ENCODE measurements at places on chromosomes 16 and 17.
A peak's percentile ranks its signal among the peaks of the same experiment; 100 is the strongest.

- no peak for DNase-seq
These were observed 98.3 kb upstream of the CIBAR2 start for GRCh38 chr16:85210423-85211169.

GRCh38 chr16:27450196-27450549 is 48.2 kb downstream of the IL21R start:
- no peak for DNase-seq

DNA sequence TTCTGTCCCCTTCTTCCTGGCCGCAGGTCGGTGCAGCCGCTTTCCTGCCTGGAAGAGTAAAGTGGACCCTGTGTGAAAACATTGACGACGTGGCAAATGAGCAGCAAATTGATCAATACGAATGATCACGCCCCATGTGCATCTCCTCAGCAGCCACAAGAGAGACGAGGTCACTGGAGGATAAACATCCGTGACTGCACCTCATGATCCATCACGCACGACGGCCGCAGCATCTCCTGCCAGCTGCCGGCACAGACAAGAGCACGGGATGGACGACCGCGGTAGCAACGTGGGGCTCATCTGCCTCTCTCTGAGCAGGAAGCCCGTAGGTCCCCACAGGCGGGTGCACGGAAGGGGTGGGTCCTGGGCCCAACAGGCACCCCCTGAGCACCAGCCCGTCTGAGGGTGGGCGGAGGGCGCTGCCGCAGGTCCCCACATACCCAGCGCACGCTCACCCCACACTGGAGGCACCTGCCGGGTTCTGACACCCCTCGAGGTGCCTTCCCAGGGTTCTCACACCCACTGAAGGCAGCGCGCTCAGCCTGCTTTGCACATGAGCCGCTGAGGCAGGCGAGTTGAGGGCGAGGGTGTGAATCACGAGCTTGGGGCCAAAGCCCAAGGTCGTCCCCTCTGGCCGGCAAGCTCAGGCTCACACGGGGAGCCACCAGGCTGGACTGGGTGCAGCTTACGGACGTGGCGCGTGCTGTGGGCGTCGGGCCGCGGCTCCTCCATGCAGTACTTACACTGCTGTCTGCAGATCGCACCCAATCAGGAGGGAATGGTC is 12.3 kb upstream of the CDH15 start:
- no peak for DNase-seq

DNA sequence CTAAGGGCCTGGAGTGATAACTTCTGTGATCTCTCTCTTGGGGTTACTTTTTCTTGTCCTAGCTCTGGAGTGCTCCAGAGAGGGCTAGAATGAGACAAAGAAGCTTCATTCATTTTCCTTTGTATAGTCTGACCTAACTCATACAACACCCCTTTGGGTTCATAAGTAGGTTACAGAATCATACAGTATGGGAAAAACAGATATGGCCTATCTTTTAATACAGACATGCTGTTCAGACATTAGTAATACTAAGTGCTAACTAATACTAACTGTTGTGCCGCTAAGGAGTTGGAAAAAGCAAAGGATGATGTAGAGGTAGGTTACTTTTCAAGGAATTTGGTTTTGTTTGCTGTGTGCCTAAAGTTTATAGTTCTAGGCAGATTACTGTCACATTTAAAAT is 84.7 kb downstream of the NLK start:
- DNase-seq: no peak

DNA sequence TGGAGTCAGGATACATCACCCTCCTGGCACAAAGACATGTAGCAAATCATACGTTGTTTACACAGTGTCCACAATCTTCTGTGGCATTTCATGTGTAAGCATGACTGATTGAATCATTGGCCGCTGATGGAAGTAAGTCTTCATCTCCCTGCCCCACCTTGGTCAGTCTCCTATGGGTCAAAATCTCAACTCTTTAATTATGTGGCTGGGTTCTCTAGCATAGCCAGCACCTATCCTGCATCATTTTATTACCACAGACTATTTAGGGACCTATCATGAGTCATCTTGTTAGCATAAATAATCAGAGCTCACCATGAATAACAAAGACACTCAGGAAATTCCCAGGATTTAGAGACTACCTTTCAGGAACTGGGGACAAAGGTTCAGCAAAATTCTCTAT is 15.9 kb downstream of the TANC2 start:
- DNase-seq: no peak

GRCh38 chr17:18089613-18090012 is 1.9 kb downstream of the DRG2 start:
- no peak for DNase-seq

DNA sequence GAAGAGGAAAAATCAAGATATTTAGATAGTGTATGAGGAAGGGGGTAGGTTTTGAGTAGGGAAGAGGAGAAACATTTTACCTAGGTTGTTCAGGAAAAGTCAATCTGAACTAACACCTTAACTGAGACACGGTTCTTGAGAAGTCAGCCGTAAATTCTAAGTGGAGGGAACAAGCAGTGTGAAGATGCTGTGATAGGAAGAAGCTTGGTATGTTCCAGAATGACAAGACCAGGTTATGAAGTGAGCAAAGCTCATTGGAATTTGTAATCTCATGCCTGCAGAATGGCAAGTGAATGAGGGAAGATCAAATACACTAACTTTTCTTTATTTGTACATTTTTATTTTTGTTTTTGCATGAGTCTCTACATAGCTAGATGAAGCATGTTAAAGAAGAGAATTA is 307.6 kb downstream of the ZFHX3 start:
- no peak for DNase-seq

DNA sequence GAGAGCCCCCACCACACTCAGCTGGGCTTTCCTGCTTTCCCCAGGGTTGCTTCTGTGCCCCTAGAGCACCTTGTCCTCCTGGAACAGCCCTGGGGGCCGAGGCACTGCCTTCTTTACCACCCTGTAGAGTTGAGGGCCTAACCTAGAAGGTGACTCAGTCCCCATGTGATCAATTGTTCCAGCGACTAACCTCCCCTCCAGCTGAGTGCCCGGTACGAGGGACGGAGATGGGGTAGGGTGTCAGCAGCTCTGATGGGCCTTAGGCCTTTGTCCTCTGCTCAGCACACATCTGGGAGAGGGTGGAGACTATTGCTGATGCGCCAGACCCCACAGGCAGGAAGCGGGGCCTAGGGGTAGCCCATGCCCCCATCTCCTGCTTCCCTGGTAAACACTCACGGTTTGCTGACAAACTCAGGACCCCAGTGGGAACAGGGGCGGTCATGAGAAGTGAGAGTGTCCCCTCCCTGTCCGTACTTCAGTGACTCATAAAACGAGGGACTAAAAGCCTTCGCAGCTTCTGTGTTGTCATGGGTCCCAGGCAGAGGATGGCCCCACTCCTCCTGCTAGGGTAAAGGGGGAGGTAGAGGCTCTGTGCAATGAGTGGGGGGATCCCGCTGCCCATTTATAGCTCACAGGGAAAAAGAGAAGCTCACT is 33.1 kb downstream of the NECAB2 start:
- no peak for DNase-seq

GRCh38 chr16:31108794-31109558 is 790 bp downstream of the BCKDK start:
- DNase-seq: no peak

GRCh38 chr16:66894948-66895688 is 14.8 kb downstream of the PDP2 start:
- peak; percentile 52 for DNase-seq

GRCh38 chr17:79340333-79341221 is 266.0 kb downstream of the ENGASE start:
- DNase-seq: no peak

GRCh38 chr17:79950306-79950705 is 85.4 kb downstream of the TBC1D16 start:
- no peak for DNase-seq

DNA sequence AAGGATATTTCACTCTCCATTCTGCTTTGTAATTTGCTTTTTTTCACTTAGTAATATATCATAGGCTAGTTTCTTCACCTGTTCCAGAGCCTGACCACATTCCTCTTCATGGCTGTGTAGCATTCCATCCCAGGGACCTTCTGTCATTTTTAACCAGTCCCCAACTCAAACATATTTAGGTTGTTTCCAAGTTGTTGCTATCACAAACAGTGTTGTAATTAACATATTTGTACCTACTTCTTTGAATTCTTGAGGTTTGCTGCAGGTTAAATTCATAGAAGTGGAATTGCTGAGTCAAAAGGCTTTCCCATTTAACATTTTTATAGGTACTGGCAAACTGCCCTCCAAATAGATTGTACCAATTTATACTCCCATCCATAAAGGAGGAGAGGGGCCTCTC is 65.1 kb upstream of the MED9 start:
- DNase-seq: no peak

GRCh38 chr17:49082231-49082630 is 50.3 kb upstream of the B4GALNT2 start:
- DNase-seq: no peak

GRCh38 chr16:12217341-12217740 is 240.8 kb downstream of the SNX29 start:
- DNase-seq: no peak

- no peak for DNase-seq
These were observed 64.0 kb downstream of the SOX9 start for GRCh38 chr17:72184805-72185204.

GRCh38 chr16:89014403-89015230 is 37.6 kb upstream of the CBFA2T3 start:
- DNase-seq: no peak

- no peak for DNase-seq
These were observed 101.2 kb downstream of the PHKB start for GRCh38 chr16:47562366-47562765.

GRCh38 chr16:89748921-89749320 is 27.6 kb downstream of the ZNF276 start:
- DNase-seq: no peak

GRCh38 chr16:11794447-11794846 is 2.6 kb downstream of the ZC3H7A start:
- DNase-seq: no peak

GRCh38 chr17:31425282-31426040 is 34.0 kb downstream of the RAB11FIP4 start:
- no peak for DNase-seq

DNA sequence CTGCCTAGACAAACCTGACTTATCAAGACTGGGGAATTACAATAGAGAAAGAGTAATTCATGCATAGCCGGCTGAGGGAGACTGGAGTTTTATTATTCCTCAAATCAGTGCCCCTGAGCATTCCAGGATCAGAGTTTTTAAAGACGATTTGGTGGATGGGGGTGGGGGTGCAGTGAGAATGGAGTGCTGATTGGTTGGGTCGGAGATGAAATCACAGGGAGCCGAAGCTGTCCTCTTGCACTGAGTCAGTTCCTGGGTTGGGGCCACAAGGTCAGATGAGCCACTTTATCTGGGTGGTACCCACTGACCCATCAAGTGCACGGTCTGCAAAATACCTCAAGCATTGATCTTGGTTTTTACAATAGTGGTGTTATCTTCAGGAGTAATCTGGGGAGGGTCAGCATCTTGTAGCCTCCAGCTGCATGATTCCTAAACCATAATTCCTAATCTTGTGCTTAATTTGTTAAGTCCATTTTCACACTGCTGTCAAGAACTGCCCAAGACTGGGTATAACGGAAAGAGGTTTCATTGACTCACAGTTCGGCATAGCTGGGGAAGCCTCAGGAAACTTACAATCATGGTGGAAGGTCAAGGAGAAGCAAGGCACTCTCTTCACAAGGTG is 69.6 kb downstream of the MARF1 start:
- no peak for DNase-seq

GRCh38 chr17:81424151-81425017 is 29.1 kb downstream of the BAHCC1 start:
- DNase-seq: no peak

DNA sequence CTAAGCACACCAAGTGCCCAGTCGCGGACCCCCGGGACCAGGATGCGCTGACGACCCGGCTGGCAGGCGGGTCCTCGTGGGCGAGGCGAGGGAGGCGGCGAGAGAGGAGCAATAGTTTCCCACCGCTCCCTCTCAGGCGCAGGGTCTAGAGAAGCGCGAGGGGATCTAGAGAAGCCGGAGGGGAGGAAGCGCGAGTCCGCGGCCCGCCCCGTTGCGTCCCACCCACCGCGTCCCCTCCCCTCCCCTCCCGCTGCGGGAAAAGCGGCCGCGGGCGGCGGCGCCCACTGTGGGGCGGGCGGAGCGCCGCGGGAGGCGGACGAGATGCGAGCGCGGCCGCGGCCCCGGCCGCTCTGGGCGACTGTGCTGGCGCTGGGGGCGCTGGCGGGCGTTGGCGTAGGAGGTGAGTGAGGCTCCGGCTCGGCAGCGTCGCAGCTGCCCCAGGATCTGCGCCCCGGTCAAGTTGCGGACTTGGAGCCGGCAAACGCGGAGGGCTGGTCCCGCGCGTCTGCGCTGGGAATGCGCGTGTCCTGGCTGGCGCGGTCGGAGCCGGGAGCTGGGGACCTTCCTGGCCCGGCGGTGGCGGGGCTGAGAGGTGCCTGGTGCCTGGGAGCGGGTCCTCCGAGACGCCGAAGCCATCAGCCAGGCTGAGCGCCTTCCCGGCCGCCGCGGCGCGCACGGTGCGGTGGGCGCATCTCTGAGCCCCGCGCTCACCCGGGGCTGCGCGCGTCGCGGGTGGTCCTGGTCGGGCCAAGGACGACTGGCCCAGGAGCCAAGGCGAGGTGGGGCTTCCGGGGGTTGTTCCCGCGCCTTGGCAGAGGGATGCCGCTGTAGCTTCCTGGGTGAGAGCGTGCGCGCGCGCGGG is at the start of gene ITGB3:
ITGB3 (plus strand) TSS at position 287 of the 862 bp plus-strand sequence; CDS start at position 322, 35 bp downstream.
- DNase-seq: peak; percentile 60

- no peak for DNase-seq
These were observed 76.9 kb downstream of the MRTFB start for GRCh38 chr16:14148016-14148415.

- DNase-seq: no peak
These were observed 39.6 kb downstream of the MAP2K6 start for GRCh38 chr17:69454051-69454450.

DNA sequence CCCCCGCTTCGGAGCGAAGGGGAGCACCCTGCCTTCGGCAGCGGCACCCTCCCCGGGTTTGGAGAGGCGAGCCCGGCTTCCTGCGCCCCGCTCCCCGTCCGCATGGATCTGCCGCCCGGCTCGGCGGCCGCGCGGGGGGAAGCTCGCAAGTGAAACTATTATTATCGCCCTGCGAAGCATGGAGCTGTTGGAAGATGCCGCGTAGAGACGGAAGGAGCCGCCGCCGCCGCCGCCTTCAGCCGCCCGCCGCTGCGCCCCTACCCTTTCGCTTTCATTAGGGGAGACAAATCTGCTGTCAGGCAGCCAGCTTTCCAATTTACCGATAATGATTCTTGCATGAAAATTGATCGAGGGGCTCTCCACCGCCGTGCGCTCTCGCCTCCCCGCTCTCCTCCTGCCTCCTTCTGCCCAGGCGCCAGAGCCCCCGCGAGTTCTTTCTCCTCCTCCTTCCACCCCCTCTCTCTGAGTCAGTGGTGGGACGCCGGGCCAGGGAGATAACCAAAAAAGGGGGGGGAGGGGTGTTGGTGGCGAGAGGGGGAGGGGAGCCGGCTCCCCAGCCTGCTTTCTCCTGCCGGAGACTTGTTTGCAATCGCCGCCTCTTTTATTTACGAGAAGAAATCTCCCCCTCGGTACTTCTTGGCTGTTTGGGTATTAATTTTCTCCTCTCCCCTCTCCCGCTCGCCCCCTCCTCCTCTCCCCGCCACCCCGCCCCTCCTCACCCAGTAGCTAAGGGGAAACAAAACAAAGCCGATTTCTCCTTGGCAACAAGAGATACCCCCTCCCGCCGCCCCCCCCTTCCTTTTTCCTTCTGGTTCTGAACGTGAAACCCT is 58.0 kb upstream of the GSE1 start:
- DNase-seq: peak; percentile 56

Measured in effector memory CD8-positive, alpha-beta T cell (primary cell).